ENCODE measurements at places on chromosomes 6 and 20.

DNA sequence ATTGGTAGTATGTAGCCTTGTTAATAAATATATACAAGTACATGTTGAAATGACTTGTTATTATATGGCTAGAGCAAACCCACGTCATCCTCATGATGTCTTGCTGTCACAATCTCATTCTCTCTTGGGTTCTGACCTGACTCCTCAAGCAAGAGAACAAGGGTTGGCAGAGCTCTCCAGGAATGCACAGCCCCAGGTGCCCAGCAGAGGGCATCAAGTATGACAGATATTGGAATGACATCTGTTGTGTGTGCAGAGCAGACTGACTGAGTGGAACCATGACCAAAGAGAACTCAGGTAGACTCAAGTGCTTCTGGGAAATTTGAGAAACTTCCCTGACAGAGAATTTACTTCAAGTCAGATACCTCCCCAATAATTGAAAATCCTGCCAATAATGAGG, 90.6 kb downstream of the PAX1 start:
- no peak for DNase-seq

GRCh38 chr6:160917572-160917971, 74.0 kb upstream of the MAP3K4 start:
- no peak for DNase-seq

- no peak for DNase-seq
These were observed 238.3 kb downstream of the DOK5 start for GRCh38 chr20:54713727-54714126.

- DNase-seq = no peak
These were observed 5.6 kb upstream of the LY6G5C start for GRCh38 chr6:31686483-31686882.

- no peak for DNase-seq
These were observed 124.3 kb downstream of the IPCEF1 start for GRCh38 chr6:154232013-154232910.

GRCh38 chr6:142821860-142822259, 123.1 kb downstream of the HIVEP2 start:
- DNase-seq = no peak

DNA sequence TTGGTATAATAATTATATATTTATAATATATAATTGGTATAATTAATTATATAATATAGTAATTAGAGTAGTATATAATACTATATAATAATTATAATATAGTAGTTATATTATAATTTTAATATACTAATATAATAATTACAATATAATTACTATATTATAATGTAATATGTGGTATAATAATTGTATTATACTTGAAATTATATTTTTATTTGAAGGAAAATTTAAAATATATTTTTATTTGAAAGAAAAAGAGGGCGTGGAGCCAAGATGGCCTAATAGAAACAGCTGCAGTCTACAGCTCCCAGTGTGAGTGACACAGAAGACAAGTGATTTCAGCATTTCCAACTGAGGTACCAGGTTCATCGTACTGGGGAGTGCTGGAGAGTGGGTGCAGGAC, 365.9 kb downstream of the MMUT start:
- no peak for DNase-seq
